ENCODE measurements at places on chromosomes 3 and 15. TPM values are rescaled to one million over a fixed set of nuclear protein-coding genes. Genes with fewer than 3 reads are reported as not detected.

The CPN2 gene
- total RNA-seq = not detected

The SCAANT1 gene
- total RNA-seq = not detected

The EAF2 gene
- total RNA-seq = 0.66 TPM

The FEZF2 gene
- total RNA-seq = not detected

The GOLGA8F gene
- total RNA-seq = 0.30 TPM

The PDZRN3 gene
- total RNA-seq = 19.2 TPM

The C3orf33 gene
- total RNA-seq = 5.1 TPM

The GOLGA8H gene
- 0.13 TPM for total RNA-seq

The MED12L gene
- total RNA-seq = not detected

The SLC35G2 gene
- total RNA-seq = 6.7 TPM

The KCTD6 gene
- total RNA-seq = 13.4 TPM

The SNX4 gene
- total RNA-seq = 44.6 TPM

The PARP6 gene
- total RNA-seq = 28.4 TPM

The KLHL40 gene
- not detected for total RNA-seq

- DNase-seq = no peak
Measured at GRCh38 chr3:108488631-108489030, 21.8 kb downstream of the MYH15 start.

DNA sequence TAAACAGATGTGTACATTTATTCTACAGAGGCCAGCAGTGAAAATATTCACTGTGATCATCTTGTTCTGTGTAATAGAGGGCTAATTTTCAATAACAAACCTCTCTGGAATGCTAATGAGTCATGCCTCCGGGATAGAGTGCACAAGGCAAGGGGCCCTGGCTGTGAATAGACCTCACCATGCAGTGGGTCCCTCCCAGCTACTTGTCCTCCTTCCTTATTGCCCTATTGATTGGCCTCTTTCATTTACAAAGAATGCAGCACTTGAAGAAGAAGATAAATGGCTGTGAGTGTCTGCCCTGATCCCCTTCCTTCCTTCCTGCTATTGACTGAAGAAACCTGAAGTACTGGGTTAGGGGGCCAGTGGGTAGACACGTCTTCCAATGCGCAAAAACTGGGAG is 436.3 kb downstream of the WDR72 start:
- DNase-seq = no peak

GRCh38 chr15:37100109-37100965 is at the start of gene MEIS2:
Gene MEIS2 (minus strand): TSS chr15:37100549. CDS start chr15:37099466, 1,083 bp downstream.
- peak; percentile 84 for DNase-seq

- DNase-seq = no peak
Measured at GRCh38 chr3:16176391-16177030, 2.0 kb downstream of the GALNT15 start.

DNA sequence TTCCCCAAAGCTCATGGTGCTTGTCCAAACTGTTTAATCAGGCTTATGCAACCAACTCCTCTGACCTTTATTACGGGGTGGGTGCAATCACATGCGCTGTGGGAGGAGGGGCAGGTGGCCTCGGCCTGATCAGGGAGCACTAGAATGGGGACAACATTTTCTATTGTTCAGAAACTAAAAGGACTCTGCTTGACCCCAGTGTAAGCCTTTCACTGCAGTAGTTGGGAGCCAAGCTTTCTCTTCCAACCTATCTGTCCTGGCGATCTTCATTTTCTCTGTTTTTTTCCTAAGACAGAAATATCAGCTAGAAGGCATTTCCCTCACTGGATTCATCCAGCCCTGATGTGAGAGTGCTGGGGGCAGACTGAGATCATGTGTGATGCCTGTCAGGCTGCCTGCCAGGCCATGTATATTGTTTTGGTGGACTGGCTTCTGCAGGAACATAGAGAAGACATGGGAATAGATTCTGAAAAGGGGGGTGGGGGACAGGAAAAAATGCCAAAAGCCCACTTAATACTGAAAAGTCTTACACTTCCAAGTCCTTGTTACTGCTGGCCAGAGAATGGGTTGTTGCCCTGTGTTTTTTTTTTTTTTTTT is 627.0 kb upstream of the TBL1XR1 start:
- DNase-seq = no peak

- DNase-seq = no peak
Measured at GRCh38 chr15:39488516-39488915, 92.4 kb upstream of the THBS1 start.

DNA sequence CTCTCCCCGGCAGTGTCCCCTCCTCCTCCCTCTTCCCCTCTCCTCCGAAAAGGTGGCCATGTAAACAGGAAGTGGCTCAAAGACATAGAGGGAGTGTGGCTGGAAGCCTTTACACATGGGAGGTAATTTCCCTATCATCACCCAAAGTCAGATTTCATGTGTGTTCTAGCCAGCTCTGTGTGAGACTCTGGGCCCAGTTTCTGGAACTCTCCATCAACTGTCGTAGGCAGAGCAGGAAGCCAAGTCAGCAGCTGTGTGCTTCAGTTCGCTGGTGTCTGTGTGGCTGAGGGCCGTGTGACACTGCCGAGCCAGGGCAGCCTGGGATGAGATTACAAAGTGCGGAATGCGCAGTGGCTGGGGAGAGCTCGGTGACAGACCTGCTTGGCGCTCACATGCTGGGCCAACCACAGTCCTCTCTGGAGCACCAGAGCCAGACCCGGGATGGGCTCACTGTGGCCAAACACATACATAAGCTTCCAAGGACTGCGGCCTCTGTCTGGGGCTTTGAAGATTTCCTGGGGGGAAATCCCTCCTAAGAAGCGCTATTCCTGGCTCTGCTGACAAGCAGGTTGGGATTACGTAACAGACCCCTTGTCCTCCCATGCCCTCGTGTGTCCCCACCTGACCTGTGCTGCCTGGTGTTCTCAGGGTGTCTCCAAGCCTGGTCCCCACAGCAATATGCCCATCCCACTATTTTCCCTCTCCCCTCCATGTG is 50.7 kb downstream of the UMPS start:
- DNase-seq = peak; percentile 33

GRCh38 chr15:40893019-40893670 is 1.1 kb upstream of the VPS18 start:
- no peak for DNase-seq

DNA sequence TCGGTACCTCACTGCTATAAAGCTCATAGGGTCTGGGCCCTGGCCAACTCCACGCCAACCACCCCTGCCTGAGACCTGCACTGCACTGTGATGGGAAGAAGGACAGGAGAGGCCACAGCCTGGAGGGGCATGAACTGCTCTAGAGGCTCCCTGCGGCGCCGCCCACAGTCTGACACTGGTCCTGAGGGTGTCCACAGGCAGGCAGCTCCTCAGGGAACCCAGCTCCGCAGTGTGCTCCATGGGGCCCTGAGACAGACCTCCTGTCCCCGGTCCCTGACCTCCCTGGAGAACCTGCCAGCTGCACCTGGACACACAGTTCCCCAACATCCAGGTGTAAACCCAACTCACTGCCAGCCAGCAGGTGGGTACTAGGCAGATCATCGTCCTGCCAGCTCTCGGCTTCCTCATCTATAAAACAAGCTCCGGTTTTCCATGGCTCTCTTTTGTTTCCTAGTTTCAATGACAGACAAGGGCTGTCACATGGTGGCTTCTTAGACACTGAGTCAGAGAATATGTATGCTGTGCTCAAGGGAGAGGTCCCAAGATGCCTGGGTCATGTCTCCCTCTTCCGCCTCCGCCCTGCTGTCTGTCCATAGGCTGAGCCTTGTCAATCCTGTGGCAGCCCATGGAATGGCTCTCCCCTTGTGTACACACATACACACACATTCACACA is 5.1 kb upstream of the HAPLN3 start:
- no peak for DNase-seq

DNA sequence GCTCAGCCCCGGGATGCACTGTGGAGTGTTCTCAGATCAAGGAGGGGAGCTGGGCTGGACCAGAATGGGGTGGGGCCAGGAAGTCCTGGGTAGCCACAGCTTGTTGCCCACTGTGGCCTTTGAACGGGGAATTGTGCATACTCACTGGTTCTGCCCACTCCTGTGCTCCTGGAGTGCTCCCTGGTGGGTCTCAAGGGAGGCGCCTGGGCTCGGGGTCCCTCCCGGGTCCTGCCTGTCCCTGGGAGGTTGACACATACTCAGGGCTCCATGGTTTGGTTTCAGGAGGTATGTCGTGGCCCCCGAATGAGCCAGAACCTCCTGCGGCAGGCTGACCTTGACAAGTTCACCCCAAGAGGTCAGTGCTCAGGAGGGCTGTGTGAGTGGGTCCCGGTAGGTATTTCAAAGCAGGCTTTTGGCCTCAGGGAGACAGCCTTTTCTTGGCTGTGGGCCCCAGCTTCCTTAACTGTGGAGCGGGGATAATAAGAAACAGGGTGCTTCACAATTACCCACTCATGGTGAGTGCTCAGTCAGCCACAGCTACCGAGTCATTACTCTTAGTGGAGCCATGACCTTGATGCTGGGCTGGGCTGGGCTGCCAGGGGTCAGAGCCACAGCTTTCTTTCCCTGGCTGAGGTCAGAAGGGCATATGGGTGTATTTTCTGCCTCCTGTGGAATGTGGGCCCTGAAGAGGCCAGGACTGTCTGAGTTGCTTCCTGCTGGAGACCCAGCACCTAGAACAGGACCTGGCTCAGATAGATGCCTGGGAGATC is 7.6 kb downstream of the DNAH1 start:
- no peak for DNase-seq

GRCh38 chr3:70471464-70472342 is 159.3 kb upstream of the MDFIC2 start:
- no peak for DNase-seq

DNA sequence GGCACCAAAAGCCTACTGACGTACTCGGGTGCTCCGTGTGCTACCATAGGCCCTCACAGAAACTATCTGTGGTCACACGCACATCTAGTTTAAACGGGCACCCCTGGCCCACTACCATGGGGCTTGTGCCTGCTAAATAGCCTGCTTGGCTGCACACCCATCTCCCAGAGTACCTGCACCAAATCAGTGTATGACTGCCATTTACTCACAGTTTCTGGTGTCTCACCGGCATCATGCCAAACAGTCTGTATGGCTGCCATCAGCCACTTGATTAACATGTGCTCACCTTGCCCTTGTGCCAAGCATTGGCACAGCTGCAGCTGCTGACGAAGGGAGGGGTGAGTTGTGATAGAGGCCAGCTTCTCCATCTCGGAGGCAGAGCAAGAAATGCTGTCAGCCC is 232.7 kb downstream of the IGSF11 start:
- no peak for DNase-seq

- DNase-seq = no peak
Measured at GRCh38 chr3:64651303-64651702, 36.5 kb downstream of the ADAMTS9 start.

GRCh38 chr3:41120460-41120859 is 78.8 kb upstream of the CTNNB1 start:
- DNase-seq = no peak

DNA sequence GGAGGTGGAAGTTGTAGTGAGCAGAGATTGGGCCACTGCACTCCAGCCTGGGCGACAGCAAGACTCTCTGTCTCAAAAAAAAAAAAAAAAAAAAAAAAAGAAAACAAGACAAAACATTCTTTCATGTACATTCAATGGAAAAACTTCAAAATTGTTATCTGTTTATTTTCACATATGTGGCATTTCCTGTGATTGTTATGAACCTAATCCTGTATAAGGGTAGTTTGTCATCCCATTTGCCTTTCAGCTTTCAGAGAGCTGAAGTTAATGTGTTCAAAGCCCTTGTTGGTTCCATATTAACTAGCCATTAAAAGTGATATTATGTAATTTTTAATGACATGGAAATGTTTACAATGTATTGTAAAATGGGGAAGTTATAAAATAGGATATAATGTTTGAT is 17.3 kb upstream of the NCK1 start:
- DNase-seq = no peak

DNA sequence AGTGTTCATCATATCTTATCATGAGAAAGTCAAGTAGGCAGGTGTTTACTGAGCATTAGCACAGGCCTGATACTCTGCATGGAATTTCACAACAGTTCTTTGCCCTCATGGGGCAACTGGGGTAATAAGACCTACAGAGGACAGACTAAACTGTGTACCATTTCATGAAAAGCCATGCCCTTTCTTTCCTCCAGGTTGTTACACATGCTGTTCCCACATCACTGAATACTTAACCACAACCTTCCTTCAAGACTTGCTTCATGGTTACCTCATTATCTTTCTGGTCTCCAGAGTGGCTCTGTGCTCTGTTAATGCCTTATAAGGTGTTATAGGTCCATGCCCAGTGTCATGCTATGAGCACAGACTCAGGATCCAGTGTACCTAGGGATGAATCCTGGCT is 28.2 kb upstream of the RSL24D1 start:
- no peak for DNase-seq

GRCh38 chr3:101685870-101686307 is 629 bp downstream of the RPL24 start:
- DNase-seq = no peak

DNA sequence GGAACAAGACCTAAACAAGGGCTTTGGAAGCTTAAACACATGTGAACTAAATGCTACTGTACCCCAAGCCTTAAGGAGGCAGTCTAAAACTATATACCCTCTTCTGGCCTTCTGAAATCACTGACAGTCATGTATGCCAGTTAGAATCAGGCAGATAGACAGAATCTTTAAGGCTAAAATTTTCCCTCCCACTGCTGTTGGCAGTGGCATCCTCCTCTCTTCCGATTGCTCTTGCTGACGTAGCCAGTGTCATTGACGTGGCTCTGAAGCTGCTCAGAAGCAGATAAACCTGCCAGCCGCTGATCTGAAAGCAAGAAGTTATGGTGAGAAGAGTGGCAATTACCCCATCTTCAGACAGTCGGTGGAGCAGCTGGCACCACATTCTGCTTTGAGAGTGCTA is 3.3 kb downstream of the RYR3 start:
- DNase-seq = no peak

GRCh38 chr3:101081999-101082398 is 88.8 kb upstream of the ABI3BP start:
- no peak for DNase-seq

- no peak for DNase-seq
Measured at GRCh38 chr3:152677491-152677890, 157.4 kb upstream of the P2RY1 start.

- peak; percentile 30 for DNase-seq
Measured at GRCh38 chr3:173371848-173372487, 25.6 kb upstream of the NLGN1 start.

DNA sequence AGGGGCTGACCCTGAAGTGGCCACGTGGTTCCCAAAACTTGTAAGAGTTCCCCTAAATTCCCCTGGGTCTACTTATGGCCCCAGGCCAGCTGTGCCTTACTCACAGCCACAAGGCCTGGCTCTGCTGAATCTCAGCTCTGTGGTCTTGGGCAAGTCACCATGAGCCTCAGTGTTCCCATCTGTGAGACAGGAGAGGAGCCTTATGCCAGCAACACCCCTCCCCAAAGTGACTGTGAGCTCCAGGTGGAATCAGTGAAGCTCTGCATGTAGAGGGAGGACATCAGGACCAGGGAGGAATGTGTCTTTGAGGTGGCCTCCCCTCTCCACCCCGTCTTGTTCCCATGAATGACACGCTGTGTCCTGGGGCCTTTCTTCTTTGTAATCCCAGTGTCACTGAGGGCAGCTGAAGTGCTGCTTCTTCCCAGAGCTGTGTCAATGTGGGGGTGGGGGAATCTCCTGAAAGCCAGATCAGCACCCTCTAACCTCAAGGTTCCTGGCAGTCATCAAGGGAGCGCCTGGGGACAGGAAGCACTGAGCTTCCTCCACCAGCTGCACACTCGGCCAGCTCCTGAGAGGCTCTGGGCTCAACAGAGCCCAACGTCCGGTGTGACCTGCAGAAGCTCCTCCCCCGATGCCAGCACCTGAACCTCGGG is 258.9 kb downstream of the UACA start:
- DNase-seq = peak; percentile 77

GRCh38 chr3:76107935-76108570 is 322.7 kb upstream of the ZNF717 start:
- peak; percentile 12 for DNase-seq

Measured in MG63 (cell line).